Activated naive CD4-positive, alpha-beta T cell treated with Interleukin-2 at 50 U/mL for 16 hours (primary cell): ENCODE measurements at places on chromosomes 2 and 18.

GRCh38 chr2:112791019-112791418, 6.7 kb upstream of the IL1A start:
- DNase-seq = no peak

GRCh38 chr18:527146-527545, 26.6 kb upstream of the COLEC12 start:
- DNase-seq = no peak

DNA sequence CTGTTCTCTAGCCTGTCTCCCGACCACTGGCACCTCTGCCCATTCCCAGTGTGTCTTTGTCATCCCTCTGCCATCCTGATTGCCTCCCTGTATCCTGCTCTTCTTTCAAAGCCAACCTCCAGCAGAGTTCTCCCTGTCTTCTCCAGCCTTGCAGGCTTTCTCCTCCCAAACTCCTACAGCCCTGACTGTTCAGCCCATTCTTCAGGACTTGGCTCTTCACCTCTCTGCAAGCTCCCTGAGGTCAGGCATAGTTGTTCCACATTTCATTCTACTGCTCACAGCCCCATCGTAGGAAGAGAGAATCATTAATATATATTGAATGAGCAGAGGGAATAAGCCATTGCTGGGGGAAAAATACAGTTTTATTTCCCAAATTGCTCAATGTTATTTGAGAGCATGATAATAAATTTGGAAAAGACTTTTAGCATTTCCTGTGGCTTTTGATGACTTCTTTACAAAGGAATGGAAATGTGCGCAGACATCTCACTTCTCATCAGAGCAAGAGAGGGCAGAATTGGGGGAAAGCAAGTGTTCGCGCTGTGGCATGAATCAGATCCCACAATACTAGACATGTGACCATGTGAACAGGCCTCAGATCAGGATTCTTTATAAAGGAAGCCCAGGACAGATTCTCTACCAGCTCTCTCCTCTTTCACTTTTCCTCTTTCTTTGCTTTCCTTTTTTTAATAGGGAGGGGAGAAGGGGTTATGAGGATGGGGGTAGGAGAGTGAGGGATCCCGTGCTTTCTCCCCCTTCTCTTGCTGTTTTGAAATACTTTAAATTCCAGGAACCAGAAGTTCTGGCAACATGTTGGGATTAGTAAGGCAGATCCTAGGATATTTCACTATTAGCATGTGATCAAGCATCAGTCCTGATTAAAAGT, 37.4 kb downstream of the EPAS1 start:
- no peak for DNase-seq

- DNase-seq = no peak
These were observed 12.9 kb upstream of the INPP5D start for GRCh38 chr2:233047206-233047605.

DNA sequence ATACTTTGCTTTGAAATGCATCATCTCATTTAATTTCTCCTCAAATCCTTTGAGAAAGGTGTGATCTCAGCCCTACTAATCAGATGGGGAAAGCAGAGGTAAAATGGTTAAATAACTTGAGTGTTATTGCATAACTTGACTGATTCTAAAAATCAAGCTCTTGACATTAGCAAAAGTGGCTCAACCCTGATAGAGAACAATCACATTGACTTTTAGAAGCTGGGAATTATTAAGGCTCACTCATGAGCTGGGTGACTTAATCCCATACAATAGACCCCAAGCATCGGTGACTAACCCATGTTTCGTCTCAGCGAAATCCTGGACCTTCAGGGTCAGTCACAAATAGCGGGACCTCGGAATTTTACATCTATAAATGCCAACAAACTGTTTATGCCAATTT, 378.9 kb downstream of the NBAS start:
- no peak for DNase-seq

DNA sequence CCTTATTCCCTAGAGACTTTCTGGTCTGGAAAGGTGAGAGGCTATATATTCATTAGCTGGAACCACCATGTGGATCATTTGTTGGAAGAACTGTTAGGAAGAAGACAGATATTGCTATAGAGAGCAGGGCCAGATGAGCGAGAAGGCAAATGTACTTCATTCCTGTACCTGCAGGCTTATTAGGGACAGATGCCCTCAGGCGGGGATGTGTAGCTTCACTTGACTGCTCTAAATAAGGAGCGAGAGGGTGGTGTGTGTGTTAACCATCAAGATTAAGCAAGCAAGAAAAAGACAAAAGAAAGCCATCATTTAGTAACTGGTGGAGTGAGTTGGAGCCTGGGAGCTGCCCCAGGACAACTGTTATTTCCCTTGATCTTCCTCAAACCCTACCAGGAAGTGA, 36.4 kb downstream of the NEDD4L start:
- DNase-seq = no peak

GRCh38 chr18:26459340-26459739, 89.0 kb downstream of the KCTD1 start:
- DNase-seq = no peak

DNA sequence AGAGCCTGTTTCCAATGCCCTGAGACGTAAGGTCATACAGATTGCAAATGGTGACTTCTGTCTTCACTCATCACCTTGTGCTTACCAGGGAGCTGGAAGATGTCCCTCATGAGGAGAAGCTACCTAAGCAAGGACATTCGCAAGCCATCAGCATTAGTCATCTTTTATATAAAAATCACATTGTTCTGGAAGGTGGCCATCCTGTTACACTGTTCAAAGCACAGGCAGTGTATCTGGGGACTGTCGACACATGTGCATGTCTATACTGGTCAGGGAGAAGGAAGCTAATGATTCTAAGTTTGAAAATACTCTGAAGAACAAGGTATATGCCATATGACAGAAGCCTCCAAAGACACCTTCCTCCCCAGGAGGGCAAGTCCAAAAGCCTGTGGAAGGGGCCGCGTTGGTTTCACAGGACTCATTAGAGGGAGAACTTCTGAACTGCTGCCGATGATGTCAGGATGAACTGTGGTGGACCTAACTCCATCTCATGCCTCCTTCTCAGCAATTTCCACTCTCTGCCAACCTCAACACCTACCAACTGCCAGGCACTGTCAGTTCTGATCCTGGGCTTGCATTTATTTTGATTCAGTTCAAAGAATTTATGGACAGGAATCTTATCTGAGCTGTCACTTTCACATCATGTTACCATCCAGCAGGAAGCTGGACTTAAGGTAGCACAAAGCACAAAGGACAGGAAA, 39.4 kb downstream of the DNER start:
- no peak for DNase-seq

- DNase-seq = no peak
These were observed 396.0 kb downstream of the STK39 start for GRCh38 chr2:167851323-167851860.

- DNase-seq = no peak
These were observed 16.4 kb upstream of the CNRIP1 start for GRCh38 chr2:68336192-68336591.

- no peak for DNase-seq
These were observed 26.7 kb downstream of the HADHA start for GRCh38 chr2:26217720-26218119.

GRCh38 chr18:48859311-48860268, 91.2 kb downstream of the SMAD7 start:
- no peak for DNase-seq

DNA sequence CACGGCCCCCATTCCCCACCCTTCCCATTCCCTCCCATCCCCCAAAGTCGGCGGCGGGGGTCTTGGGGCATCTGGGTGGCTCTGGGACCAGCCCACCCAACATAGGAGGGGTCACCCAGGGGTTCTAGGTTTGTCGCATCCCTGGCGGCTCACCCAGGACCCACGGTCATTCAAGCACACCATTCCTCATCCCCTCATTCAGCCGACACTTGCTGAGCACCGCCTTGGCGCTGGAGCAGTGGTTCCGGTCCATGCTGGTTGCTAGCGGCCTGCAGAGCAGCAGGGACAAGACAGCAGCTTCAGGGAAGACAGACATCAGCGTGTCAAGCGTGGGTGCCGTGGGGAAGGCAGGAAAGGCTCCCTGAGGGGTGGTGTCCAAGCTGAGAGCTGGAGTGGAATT, 50.5 kb upstream of the OTOS start:
- no peak for DNase-seq

DNA sequence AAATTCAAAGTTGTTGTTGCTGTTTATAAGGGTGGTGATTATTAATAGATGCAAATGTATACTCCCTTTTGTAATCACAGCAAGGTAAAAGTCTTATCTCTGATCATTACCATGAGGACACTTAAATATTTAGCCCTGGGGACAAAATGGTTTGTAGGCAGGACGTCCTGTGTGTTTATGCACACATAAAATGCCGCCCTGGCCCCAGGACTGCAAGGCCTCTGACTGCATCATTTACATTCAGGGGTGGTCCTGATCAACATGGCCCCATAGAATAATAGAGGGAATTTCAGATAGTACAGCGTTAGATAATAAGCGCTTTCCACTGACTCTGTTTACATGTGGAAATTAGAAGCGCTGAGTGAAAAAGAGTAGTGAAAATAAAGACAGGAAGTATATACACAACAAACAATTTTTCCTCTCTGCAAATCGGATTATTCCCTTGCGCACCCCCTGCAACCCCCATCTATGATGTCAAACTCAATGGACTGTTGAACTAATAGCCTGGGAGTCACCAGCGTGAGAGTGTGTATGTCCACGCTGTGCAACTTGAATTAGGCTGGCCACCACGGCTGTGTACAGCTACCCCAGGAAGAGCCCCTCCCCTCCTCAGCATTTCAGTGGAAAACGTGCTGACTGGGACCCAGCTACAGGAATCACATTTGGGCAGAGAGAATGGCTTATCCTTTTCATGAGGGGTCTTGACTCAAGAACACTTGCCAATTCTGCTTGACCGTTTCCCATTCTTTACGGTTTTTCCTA, 291.5 kb downstream of the SOX11 start:
- no peak for DNase-seq

GRCh38 chr2:145631561-145631960, 1111.6 kb upstream of the ZEB2 start:
- DNase-seq = no peak

DNA sequence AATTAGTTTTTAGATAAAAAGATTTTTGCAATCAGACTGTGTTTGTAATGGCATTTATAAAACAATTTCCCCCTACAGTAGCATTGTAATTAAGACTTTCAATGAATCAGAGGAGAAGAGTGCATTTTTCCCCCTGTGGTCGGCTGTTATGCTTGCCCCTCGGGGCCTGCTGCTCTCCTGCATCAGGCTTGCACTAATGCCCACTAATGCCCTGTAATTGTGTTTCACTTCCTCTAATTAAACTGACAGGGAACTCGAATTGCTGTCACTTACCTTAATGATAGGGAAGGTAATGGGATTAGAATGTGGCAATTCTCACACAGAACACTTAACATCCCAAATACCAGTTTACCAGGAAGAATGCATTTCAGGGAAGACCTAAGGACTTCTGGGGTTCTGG, 61.2 kb upstream of the LRRTM1 start:
- DNase-seq = no peak

DNA sequence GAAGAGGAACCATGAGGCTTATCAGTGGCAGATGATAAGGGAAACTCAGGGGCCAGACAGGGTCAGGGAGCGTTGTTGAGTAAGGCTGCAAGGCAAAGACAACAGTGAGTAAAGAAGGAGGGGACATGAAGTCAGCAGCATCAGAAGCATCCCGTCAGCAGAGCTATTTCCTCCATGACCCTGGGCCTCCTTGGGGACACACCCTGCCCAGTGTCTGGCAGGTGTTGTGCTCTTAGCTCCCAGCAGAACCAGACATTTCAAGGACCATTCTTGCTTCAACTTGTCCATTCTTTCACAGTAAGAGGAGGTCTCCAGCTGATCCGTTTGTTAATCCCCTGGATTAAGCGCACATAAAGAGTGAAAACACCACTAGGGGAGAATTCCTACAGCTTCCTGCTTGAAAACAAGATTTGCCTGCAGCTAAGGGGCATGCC, 88.7 kb upstream of the MEIS1 start:
- DNase-seq = no peak

DNA sequence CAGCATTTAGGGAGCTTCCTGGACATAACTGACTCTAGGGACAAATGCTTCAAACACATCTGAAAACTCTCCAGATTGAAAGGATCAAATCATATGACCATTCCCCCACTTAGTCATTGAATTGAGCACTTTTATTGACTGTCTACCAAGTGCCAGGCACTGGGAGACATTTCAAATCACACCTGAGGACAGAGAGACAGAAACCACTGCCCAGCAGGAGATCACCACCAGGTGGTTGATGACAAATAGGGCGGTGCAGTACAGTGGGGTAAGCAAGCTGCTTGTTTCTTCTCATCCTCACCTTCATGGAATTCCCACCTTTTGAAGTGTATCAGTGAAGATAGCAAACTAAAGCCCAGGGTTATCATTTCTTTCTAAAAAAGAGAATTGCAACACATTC, 19.0 kb upstream of the CXCR4 start:
- no peak for DNase-seq

- no peak for DNase-seq
These were observed 656 bp downstream of the TBC1D8 start for GRCh38 chr2:101150306-101151145.

- DNase-seq = no peak
These were observed 250.8 kb upstream of the ACVR2A start for GRCh38 chr2:147594038-147594437.

DNA sequence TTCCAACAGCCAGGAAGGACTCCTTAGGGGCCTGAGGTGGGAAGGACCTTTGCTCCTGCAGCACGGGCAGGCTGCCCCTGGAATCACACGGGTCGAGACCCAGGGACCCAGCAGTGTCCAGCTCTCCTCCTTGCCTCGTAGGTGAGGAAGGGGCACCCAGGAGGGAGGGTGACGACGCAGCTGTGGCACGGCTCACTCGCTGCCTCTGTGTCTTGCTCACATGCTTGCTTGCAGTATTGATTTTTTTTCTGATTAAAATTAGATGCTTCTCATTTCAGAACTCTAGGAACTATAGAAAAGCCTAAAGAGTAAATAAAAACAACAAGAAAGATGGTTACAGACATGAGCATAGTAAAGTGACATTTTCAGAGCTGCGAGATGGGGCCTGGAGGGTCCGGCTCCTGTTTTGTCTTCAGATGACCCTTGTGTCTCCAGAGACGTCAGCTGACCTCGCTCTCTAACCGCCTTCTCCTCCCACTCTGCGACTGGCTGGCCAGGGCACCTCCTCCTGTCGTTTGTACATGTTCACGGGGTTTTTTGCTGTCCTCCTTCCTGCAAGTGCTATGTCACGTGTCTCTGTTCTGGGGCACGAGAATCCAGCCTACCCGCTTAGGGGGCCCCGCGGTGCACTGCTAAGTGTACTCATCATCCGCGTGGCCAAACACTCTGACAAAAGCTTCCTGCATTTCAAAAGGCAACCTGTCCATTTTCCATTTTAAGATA, 65.7 kb upstream of the ZNF236 start:
- DNase-seq = no peak

DNA sequence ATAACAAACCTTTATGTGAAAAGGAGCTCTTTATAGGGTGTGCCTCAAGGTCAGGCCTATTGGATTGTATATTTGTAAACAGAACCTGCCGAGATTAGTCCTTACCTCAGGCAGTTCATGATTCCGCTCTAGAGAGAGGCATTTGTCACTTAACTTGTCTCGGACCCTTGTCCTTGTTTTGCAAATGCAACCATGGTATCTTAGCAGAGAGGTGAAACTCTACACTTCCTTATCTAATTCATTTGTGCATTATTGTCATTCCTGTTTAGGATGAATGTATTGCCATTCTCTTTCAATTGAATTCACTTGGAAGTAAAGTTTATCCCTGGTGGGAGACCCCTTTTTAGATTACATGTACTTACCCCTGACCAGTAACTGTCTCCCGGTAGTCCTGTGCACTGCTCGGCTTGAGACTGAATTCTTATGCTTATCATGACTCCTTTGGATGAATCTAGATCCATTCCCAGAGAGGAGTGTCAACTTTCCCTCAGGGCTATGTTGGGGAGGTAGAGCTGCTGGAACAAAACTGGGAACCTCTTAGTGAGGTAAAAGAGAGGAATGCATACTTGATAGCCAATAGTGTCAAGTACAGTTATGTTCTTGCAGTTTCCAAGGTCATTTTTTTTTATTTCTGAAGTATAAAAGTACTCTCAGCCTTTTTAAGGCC, 46.6 kb downstream of the SGPP2 start:
- no peak for DNase-seq
